Activated T-helper 1 cell treated with anti-CD3 and anti-CD28 coated beads, Interleukin-2, amount 50 U/mL, for 16 hours (primary cell): ENCODE measurements at places on chromosomes 5 and 9.

GRCh38 chr5:137034764-137035479, 464.2 kb downstream of the SPOCK1 start:
- no peak for DNase-seq

- no peak for DNase-seq
Measured at GRCh38 chr5:112869948-112870347, 8.9 kb downstream of the SRP19 start.

DNA sequence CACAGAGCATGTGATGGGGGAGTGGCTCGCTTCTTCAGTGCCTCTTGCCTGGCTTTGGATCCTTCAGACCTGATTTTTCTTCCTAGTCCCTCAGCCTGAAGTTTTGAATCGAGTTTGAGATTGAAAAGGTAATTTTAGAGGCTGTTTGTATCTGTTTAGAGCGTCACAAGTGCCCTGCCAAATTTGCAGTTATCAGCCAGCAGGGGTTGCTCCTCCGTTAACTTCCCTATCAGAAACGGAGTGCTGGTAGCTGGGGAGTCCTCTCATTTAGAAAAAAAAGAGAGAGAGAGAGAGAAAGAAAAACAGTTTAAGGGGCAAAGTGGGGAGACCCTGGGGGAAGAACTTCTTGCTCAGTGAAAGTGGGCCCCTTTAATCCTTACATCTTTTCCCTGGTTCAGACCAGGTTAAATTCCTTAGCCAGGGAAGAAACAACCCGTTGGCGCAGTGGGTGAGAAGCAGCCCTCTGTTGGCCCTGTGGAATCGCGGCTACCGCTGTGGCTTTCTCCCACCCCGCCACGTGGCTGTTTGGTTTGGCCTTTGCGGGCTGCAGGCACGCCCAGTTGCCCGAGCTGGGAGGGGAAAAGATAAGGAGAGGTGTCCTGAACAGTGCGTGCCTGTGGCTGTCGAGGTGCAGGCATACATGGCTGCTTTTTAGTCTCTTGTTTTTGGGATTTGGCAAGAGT, 576.7 kb upstream of the ACO1 start:
- no peak for DNase-seq

DNA sequence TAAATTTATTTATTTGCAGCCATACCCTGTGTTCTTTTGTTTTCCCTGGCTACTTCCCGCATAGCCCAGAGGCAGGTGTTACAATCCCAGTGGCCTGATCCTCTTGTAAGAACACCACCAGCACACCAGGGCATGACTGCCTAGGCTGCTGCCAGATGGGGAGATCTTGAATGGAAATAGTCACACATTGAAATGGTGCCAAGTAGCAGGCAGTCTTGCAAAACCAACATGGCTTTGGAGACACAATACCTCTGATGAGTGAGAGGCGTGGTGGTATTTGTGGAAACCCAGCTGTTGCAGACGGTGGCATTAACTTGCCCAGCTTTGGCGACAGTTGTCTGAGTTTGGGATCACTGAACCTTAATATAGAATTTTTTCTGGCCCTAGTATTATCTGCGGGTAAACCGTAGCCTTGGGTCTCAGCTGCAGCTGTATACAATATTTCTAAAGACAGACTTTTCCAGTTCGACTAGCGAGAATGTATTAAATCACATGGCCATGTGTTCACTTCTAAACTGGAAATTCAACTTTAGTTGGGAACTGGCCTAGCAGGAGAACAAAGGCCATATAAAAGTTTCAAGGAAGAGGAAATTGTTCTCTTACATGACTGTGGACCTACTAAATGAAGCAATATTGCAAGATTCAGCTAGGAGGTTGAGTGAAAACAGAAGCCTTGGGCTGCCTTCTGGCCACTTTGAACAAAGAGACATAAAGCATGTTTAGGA, 277.0 kb downstream of the SMARCA2 start:
- DNase-seq = no peak

DNA sequence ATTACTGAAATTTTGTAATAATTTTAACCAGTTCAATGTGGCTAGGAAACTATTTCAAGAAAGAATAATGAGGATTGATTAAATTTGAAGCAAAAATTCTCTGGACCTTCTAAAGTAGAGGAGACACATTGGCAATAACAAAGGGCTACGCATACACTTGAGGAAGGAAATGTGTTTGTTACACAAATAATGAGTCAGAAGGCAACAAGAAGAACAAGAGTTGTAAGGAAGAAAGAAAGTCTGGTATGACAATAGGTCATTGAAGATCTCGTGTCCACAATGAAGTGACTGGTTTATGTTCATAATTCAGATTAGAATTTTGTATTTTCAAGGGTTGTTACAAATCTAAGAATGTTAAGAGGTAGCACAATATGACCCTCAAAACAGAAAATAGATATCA, 25.8 kb downstream of the ST8SIA4 start:
- no peak for DNase-seq

DNA sequence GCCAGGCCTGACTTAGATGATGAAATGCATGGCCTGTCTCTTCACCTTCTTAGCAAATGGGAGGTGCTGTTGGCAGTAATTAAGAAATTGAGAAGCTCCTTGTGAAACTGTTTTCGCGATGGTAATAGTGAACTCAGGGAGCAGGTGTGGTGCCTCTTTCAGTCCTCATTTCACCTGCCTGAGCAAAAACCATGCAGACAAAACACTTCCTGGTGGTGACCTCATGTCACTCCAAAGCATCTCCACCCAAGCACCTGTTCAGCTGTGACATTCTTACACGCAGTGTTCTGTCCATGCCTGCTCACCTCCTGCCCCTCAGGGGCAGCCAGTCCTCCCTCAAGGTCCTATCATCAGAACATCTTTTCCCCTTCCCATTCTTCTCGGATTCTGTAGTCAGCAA, 146.5 kb downstream of the CD180 start:
- no peak for DNase-seq
